NCI-H187 (cell line): ENCODE measurements at places on chromosomes 1 and 21.
A peak's percentile ranks its signal among the peaks of the same experiment; 100 is the strongest.

GRCh38 chr1:205371871-205372660, 15.3 kb upstream of the KLHDC8A start:
- DNase-seq, result no peak

DNA sequence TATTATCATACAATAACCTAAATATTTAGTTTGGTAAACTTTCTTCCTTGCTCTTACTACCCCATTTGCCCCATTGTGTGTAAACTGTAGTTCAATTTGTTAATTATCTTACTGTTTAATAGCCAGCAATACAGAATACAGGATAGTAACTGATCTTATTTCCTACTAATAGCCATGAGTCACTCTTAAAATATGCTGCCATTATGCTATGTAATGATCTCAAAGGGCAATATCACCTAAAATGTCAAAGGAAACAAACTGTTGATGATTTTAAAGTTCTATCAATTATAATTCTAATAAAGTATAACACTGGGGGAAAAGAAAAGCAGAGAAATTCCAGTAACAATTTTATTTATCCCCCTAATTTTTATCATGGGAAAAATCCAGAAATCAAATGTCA, 4.3 kb downstream of the SLC30A1 start:
- DNase-seq, result no peak

GRCh38 chr21:41478319-41479177, 29.4 kb downstream of the TMPRSS2 start:
- no peak for DNase-seq

- no peak for DNase-seq
These were observed 110.8 kb downstream of the TSEN15 start for GRCh38 chr1:184162281-184162680.

GRCh38 chr1:168907053-168907452, 178.0 kb upstream of the DPT start:
- DNase-seq, result no peak

GRCh38 chr1:32159189-32159588, 20.3 kb upstream of the TXLNA start:
- no peak for DNase-seq

GRCh38 chr1:183757061-183757460, 47.9 kb upstream of the RGL1 start:
- DNase-seq, result no peak

GRCh38 chr1:18328803-18329202, 151.9 kb upstream of the KLHDC7A start:
- DNase-seq, result no peak

DNA sequence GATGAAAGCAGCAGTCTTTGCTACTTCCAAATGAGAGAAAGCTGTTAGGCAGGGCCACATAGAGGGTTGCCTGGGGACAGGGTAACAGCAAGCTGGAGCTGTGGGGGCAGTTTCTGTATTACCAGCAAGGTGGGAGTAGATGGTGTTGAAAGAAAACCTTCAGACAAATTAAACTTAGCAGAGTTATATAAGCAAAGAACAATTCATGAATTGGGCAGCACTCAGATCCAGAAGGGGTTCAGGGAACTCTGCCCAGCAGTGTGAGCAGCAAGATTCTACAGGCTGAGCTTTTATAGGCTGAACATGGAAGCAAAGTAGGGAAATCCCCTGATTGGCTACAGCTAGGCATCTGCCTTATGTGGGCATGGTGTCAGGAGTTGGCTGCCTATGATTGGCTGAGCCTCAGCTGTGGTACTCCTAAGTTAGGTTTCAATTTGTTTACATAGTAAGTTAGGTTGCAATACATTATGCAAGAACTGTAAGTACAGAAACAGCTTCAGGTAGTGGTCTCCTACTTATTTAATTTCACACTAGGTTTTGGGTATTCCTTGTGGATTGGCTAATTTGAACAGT, 64.1 kb upstream of the TMPRSS2 start:
- no peak for DNase-seq

DNA sequence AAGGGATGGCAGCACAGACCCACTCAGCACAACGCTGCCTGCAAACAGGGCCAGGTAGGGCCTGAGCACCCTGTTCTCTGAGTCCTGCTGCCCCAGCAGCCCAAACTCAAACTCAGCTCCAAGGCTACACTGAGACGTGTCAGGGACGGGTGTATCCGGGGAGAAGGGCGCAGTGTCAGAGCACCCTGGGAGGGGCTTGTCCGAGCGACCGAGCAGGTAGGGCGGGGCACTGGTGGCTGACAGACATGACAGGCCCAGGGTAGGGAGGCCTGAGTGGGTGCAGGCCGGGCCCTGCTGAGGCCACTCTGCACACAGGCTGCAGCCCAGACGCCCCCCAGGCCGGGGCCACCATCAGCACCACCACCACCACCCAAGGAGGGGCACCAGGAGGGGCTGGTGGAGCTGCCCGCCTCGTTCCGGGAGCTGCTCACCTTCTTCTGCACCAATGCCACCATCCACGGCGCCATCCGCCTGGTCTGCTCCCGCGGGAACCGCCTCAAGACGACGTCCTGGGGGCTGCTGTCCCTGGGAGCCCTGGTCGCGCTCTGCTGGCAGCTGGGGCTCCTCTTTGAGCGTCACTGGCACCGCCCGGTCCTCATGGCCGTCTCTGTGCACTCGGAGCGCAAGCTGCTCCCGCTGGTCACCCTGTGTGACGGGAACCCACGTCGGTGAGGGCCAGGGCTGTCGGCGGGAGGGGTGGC, 5.5 kb downstream of the SCNN1D start:
- DNase-seq, result no peak

GRCh38 chr1:204194771-204195170, 1.5 kb downstream of the KISS1 start:
- DNase-seq, result no peak

DNA sequence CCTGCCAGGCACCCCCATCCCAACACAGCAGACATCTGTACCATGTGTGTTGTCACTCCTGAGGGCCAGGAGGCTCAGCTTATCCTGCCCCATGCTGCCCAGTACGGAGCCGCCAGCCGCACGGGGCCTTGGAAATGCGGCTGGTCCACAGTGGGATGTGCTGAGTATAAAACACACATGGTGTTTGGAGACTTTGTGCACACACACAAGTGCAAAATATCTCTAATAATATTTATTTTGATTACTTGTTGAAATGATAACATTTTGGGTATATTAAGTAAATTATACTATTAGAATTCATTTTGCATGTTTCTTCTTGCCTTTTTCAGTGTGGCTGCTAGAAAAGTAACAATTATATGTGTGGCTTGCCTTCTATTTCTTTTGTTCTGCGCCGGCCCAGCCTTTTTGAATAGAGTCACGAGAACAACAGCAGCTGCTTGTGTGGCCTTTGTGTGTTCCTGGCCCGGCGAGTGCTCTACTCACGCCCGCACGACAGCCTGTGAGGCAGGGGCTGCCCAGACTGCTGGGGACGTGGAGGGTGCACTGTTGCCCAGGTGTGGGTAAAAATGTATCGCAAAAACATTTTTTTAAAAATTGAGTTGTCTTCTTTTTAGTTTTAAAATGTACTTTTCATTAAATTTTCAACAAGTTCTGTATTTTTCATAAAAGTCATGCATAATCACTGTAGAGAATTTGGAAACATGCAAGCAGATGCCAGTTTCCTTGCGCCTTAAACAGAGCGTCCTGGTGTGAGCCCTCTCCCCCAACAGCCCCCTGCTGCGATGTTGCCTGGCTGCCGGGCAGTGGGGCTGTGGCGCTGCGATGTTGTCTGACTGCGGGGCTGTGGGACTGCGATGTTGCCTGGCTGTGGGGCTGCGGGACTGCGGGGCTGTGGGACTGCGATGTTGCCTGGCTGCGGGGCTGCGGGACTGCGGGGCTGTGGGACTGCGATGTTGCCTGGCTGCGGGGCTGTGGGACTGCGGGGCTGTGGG, 35.5 kb downstream of the COQ8A start:
- no peak for DNase-seq

DNA sequence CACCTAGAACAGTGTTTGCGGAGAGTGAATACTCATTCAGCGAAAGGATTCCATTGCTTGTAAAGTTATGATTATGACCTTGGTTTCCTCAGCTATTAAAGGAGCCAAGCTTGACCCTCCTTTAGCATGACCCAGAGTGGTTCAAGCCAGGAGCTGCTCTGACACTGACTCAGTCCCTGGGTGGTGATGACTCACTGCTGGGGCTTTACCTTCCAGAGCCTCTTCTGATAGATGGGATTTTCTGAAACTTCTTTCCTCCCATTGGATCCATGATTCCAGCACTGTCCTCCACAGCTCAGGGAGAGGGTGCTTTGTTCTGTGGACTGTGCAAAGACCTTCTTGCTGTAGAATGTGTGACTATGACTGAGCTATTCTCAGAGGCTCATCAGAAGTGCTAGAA, 77.4 kb downstream of the S1PR1 start:
- no peak for DNase-seq

DNA sequence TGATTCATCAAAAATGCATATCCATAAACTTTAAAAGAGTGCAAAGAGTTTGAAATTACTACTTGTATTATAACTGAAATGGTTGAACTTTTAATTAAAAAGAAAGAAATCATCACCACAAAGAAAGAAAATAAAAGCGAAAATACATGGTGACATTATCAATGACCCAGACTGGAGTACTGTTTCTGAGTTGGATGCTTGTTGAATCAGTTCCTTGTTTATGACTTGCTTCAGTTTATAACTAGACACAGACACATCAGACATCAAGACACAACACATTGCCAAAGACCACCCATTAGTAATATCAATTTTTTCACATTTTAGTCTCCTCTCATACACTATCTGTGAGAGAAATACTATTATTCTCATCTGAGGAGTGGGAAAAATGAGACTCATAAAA, 293.0 kb downstream of the MRPL39 start:
- no peak for DNase-seq

GRCh38 chr1:50593515-50593914, 170.3 kb upstream of the DMRTA2 start:
- DNase-seq, result no peak

DNA sequence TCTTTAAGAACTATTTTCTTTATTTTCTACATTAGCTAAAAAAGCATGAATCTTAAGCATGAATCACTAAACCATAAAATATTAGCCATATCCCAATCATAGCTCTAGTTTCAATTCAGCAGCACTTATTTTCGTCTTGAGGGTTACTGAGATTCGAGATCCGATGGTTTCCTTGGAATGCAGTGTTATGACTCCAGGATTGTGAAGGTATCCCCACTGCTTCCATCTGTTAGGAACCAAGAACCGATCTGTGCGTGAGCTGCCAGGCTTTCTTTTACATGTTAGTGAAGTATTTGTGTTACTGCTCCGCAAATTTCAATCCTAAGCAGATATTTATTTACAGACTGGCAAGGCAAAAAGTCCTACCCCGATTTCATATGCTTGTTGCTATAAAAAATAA, 18.8 kb downstream of the TNFRSF9 start:
- DNase-seq, result no peak

DNA sequence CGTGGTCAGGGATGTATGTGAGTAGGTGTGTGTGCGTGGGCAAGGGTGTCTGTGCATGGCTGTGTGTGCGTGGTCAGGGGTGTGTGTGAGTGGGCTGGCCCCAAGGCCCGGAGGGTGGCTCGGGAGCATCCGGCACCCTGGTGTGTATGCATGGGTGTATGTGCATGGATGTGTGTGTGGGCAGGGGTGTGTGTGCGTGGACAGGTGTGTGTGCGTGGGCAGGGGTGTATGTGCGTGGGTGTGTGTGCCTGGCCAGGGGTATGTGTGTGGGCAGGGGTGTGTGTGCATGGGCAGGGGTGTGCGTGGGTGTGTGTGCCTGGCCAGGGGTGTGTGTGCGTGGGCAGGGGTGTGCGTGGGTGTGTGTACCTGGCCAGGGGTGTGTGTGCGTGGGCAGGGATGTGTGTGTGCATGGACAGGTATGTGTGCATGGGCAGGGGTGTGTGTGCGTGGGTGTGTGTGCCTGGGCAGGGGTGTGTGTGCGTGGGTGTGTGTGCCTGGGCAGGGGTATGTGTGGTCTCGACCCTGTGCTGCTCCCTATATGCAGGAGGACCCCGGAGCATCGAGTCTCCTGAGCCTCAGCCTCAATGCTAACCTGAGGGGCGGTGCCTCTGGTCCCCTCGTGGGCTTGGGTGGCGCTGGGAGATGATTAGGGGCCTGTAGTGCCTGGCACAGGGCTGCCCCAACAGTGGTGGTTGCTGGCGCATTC, 16.3 kb downstream of the ARHGEF16 start:
- DNase-seq, result no peak

DNA sequence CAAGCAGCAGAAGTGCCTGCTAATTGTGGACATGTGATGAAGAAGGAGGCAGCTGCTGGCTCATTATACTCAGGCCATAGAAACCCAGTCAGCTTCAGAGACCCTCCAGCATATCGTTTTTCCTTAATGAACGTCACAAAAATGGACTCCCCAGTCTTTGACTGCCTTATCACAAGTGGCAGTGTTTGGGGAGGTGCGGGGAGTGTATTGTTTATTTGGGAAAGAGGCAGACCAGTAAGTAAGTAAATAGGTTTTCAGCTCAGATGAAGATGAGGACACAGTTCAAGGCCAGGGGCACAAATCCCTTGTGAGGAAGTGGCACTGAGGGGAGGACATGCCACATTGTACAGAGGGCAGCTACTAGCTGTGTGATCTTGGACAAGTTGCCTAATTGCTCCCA, 43.5 kb upstream of the NRDC start:
- DNase-seq, result no peak

DNA sequence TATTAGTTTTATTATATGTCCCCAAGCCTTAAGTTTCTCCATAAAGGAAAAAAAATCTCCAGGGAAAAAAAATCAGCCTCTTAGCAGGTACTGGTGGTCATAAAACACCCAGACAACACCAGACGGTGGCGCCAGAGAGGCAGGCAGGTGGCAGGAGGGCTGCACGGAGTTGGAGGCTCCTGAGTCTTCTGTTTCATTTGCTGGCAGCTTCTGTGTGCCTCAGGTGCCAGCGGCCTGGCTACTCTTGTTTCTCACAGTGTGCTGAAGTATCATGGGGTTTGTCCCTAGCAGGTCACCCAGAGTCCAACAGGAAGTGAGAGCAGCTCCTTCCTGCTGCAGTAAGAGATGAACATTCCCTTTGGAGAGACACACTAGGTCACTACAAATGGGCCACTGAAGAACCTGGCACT, 123.3 kb upstream of the GADD45A start:
- DNase-seq, result peak; percentile 51

DNA sequence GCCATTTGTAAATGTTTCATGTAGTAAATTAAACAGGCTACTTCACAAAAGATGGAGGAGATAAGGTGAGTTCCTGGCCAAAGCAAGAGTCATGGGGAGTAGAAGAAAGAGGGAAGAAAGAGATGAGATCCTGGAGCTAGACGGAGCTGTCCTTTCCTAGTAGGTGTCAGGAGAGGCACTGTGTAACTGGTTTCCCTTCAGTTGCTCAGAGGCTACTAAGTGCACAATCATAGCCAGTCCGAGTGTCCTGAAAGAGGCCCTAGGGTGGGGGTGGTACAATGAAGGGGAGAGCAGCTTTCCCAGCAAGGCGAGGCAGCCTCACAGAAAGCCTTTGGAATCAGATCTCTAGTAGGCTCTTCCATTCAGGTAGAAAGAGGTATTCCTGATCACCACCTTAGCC, 390.9 kb downstream of the KCNH1 start:
- DNase-seq, result no peak

GRCh38 chr1:151935154-151935553, 25.8 kb upstream of the THEM4 start:
- DNase-seq, result no peak

- no peak for DNase-seq
These were observed 35.3 kb upstream of the ACTL8 start for GRCh38 chr1:17719874-17720273.

- no peak for DNase-seq
These were observed 41.3 kb upstream of the GNG12 start for GRCh38 chr1:67874501-67875111.

GRCh38 chr1:164263540-164263939, 295.4 kb upstream of the PBX1 start:
- DNase-seq, result no peak
